Stimulated activated naive CD8-positive, alpha-beta T cell treated with anti-CD3 and anti-CD28 coated beads, Interleukin-15, amount 100 ng/mL, for 72 hours (primary cell): ENCODE measurements at places on chromosomes 2 and 18.

DNA sequence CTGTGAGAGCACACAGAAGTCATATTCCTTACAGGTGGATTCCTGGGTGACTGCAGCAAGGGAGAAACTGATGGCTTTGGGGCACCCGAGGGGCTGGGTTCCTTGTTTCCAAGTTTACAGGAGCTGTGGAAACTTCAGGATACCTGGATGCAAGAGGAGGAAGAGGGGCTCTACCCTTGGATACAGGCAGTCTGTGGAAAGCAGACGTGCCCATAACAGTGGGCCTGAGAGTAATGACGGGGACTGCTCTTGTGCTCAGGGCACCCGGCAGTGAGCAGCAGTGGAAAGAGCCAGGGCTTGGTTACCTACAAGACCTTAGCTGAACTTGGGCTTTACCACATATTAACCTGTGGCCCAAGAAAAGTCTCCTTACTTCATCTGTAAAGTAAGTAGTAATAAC lies 102.2 kb upstream of the TGFA start:
- DNase-seq, result no peak

- no peak for DNase-seq
Observed at GRCh38 chr2:224308272-224308911, 93.5 kb downstream of the FAM124B start.

GRCh38 chr18:10100941-10101701 lies 187.3 kb downstream of the VAPA start:
- DNase-seq, result no peak

GRCh38 chr18:51171223-51171622 lies 26.3 kb downstream of the MEX3C start:
- no peak for DNase-seq

DNA sequence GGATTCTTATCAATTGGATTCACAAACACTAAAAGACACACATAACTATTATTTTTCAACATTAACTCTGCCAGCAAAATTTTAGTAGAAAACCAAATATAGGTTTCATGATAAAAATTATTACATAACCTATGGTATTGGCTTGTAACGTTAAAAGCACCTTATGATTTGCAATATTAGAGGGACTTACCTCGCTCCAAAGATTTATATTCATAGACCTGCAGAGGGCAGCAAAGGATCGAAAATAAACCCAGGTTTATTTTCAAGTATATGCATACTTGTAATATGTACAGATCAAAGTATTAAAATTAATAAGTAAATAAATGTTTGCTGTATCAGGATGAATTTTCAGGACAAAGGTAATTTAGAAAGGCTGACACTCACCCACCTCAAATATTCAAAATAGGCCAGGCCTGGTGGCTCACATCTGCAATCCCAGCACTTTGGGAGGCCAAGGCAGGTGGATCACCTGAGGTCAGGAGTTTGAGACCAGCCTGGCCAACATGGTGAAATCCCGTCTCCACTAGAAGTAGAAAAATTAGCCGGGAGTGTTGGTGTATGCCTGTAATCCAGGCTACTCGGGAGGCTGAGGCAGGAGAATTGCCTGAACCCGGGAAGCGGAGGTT lies 45.3 kb downstream of the LRPPRC start:
- DNase-seq, result no peak

- DNase-seq, result no peak
Observed at GRCh38 chr18:58419587-58420199, 209.2 kb downstream of the ALPK2 start.

- DNase-seq, result no peak
Observed at GRCh38 chr2:229520691-229521096, 193.7 kb downstream of the DNER start.

GRCh38 chr2:143440411-143441012 lies 311.3 kb downstream of the ARHGAP15 start:
- DNase-seq, result no peak

DNA sequence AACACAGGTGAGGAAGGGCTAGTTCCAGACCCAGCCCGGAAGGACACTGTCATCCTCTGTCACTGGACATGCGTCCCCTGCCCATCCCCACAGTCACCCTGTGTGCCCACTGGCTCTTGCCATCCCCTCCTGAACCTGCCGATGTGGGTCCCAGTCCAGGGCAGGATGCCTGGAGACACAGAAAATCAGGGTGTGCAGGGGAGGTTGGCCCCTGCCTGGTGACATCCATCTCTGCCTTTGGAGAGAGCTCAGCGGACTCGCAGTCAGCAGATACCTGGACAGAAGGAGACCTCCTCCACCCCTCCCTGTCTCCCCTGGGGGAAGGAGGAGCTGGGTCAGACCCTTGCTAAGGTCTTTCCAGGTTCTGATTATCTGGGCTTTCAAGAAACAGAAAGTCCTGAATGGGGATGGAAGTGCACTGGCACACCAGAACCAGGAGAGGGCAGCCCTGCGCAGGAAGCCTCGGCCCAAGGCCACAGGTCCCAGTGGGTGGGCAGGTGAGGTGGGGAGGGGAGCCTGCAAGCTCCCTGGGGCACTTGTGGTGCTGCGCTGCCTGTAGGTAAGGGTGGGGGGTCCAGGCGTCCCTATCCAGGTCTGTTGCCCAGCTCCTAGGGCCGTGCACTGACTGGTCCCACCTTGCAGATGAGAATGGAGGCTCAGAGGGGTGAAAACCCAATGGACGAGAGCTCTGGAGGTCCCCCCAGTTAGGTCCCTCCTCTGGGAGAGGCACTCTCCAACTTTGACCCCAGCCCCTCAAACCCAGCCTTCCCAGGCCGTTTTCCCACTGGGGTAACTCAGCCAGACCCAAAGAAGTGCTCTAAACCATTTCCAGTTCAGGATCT lies 9.7 kb upstream of the OTOS start:
- peak; percentile 27 for DNase-seq

DNA sequence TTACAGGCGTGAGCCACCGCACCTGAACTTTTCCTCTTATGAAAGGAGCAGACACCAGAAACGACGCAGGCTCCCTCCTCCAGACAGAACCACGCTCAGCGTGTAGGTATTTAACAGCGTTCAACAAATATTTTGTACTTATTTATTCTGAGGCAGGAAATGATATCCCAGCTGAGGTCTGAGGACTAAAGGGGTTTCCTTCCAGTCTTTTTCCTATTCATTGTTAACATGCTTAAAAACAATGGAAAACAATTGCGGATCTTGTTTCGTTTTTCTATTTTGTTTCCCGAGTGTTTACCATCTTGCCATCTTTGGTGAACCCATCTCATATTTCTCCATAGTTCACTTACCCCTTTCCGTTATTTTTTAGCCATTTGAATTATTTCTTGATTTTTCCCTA lies 43.7 kb upstream of the FOSL2 start:
- no peak for DNase-seq

- DNase-seq, result no peak
Observed at GRCh38 chr2:65161551-65162100, 31.7 kb upstream of the RAB1A start.

DNA sequence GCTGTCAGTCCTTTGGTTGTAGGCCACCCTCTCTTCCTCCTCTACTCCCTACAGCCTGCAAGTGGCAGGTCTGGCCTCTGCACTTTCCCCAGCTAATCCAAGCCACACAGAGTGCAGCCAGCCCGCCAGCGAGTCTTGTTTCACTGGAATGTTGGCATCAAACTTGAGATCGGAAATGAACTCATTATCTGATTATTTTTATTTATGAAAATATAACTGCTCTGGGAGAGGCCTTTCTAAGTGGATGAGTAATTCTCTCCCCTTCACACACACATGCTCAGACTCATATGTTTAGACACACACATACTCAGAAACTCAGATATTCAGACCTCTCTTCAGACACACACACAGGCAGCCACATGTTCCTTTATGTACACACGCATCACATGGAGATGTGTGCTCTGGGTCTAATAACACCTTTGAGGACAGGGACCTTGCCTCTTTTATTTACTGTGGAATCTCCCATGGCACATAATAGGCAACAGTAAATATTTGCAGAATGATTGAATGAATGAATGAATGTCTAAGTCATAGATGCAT lies 151.3 kb downstream of the ZFP36L2 start:
- no peak for DNase-seq

GRCh38 chr2:196046123-196046917 lies 22.3 kb downstream of the DNAH7 start:
- no peak for DNase-seq

GRCh38 chr18:5103286-5103685 lies 93.8 kb downstream of the AKAIN1 start:
- DNase-seq, result no peak

GRCh38 chr2:137521653-137522619 lies 442.3 kb upstream of the HNMT start:
- no peak for DNase-seq

DNA sequence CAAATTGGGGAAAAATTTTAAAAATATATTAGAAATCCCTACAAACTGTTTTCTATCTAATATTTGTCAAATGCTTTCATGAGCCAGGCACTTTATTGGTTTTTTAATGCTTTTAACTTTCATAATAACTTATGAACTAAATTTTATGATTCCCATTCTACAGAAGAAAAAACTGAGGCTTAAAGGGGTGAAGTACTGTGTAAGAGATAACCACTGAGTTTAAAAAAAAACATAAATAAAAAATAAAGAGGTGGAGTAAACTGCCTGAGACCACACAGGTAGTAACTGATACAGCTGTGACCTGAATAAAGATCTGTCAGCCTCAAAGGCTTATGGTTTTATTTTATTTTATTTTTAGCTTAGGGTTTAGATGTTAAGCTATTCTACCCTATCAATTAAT lies 24.7 kb downstream of the PNPT1 start:
- DNase-seq, result no peak

GRCh38 chr18:46388286-46388685 lies 268.7 kb downstream of the LOXHD1 start:
- no peak for DNase-seq

GRCh38 chr18:67428158-67428557 lies 88.4 kb downstream of the DSEL start:
- no peak for DNase-seq

DNA sequence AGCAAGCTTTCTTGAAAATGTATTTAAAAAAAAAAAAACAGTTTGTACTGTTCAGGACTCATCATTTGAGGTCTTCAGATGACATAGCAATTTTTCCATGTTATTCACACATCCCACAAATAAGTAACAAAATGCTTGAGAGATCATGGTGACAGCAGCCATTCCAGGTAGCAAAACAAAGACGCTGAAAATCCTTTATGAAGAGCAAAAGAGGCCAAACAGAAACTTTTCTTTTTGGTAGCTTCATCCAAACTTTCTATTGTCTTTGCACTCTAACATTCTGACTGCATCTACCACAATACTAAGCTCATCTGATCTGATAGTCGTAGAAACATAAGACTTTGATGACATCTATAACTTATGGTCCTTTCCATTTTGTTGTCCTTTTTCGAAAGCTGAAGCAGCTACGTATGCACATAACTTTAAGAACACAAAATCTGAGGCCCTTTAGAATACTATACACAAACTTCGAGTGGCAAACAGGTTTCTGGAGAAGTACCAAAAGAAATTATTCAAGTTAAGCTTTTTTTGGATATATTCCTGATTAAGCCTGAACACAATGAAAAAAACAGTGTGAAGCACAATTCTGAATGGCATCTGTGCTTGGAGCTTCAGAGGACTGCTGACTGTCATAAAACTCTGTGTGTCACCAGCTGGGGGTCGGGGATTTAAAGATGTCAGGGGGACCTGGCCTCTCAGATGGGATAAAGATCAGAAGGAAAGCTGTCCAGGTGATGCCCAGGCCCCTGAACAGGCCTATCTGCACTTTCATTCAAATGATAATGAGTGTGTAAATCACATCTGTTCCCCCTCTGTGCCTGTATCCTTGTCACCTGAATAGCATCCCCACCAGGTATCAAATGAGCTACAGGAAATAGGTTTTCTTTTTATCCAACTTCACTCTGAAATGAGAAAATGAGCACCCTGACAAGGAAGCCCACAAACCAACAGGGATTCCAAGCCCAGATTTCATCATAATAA lies 75.8 kb downstream of the ZEB2 start:
- DNase-seq, result no peak

GRCh38 chr2:195160963-195161362 lies 496.1 kb upstream of the SLC39A10 start:
- DNase-seq, result no peak

DNA sequence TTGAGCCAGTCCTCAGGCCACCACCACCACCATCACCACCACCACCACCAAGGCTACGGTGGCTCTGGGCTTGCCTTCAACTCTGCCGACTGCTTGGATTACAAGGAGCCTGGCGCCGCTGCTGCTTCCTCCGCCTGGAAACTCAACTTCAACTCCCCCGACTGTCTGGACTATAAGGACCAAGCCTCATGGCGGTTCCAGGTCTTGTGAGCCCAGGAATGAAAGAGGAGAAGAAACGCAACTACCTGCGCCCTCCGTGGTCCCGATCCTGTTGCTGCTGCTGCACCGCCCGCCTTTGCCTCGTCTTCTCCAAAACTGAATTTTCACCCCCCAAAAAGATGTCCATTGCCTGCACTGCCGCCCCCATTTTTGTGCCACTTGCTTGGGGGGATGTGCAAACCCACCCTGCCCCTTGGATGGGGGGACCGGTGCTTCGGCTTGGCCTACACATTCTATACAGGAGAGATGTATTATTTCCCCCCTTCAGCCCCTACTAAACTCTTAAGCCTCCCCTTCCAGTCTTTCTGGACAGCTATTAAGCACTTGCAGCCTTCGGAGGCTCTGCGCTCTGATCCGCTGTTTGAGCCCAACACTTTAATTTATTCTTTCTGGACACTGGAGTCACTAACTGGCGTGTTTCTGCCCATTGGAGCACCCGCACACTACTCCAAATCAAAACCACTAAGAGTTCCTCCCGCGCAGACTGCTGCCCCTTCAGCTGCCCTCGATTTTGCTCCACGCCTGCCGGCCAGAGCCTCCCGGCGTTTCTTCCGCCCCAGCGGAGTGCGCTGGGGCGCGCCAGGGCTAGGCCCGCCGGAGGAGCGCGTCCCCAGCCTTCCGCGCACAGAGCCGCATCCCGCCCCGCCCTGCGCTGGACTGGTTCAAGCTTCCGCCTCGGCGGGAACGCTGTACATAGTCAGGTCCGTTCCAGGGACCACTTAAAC lies 5.7 kb downstream of the OTX1 start:
- peak; percentile 30 for DNase-seq

DNA sequence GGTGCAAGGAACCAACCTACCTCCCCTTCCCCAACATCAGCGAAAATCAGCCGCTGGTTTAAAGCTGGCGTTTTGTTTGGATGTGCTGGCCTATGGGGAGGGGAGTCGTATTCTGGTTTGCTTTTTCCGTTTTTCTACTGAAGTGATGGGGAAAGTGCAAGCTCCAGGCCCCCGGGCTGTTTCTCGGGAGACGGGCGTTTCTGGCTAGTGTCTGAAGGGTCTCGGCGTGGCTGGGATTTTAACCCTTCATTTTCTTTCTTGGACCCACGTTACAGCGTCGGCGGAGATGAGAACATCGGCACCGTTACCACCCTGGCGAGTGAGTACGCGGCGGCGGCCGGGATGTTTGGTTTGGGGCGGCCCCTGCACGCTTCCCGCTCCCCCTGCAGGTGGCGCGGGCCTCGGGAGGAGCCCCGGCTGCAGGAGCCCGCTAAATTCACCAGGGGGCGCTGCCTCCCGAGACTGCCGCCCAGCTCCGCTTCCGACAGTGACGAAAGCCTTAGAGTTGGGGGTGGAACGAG lies 70.7 kb downstream of the PLB1 start:
- peak; percentile 91 for DNase-seq

GRCh38 chr2:232363784-232364615 lies 14.6 kb upstream of the ALPP start:
- DNase-seq, result no peak
